ENCODE measurements at places on chromosomes 5 and 9.

DNA sequence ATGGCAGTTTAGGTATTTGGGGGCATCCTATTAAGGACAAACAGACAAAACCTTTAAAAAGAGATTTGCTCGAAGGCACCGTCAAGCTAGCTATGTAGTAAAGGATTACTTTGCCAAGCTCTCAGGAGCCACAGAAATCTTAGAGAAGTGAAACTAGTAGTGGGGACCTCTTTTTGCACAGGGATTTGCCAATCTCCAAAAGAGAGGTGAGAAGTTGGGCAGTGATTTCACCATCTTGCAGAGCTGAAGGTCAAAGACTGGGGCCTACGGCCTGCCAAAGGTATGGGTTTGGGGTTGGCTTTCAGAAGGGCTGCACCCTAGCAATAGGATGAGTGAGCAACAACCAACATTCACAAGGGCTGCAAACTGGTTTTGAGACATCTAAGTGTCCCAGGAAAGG, 1.6 kb upstream of the FCN1 start:
- DNase-seq: no peak

- DNase-seq: no peak
Measured at GRCh38 chr9:101478444-101478843, 42.9 kb upstream of the ALDOB start.

DNA sequence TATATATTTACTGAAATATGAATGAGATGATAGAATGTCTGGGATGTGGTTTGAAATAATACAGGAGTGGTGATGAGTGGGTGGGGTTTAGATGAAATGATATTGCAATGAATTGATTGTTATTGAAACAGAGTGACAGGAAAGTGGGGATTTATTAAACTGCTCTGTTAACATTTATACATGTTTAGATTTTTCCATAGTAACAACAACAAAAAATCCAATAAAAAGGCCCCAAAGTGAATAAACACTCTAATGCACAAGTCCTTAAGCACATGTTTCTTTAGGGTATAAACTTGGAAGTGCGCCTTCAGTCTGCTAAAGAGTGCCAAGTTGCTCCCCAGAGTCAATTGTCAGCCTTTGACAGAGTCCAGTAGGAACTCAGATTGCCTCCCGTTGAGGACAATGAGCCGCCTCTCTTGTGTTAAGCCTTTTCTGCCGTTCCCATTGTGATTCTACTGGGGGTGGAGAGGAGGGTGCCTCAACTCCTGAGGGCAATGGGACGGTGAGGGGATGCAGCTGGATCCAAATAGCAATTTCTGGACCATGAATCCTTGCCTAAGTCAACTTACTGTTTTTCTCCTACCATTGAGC, 112.3 kb downstream of the SLC28A3 start:
- no peak for DNase-seq

- no peak for DNase-seq
Measured at GRCh38 chr9:82539856-82540579, 522.9 kb downstream of the RASEF start.

DNA sequence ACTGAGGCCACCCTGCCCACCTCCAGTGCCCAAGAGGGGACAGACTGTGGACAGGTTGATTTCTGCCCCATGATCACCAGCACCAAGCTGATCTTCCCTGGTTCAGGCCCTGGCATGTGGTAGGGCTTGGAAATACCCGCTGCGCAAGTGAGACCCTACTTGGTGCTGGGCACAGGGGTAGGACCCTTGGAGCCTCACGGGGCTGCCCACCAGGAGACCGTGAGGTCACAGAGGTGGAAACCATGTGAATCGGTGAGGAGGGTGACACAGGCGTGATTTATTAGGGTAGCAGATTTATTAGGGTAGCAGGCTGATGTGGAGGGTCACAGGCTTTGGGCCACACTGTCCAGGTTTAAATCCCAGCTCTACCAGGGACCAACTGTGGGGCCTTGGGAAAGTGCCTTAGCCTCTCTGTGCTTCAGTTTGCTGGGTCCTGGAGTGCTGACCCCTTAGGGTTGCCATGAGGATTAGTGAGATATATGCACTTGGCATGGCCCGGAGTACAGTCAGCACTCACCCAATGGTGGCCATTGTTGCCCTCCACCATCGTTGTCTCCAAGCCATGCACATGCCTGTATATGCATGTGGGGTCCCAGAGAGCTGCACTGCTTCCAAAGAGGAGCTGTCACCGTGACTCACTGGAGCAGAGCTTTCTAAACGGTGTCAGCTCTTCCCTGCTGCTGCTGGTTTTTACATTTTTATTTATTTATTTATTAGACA, 20.9 kb upstream of the DUSP1 start:
- no peak for DNase-seq

- no peak for DNase-seq
Measured at GRCh38 chr9:88998911-88999310, 7.6 kb downstream of the S1PR3 start.

- DNase-seq: no peak
Measured at GRCh38 chr9:86721226-86721781, 226.0 kb downstream of the GAS1 start.

DNA sequence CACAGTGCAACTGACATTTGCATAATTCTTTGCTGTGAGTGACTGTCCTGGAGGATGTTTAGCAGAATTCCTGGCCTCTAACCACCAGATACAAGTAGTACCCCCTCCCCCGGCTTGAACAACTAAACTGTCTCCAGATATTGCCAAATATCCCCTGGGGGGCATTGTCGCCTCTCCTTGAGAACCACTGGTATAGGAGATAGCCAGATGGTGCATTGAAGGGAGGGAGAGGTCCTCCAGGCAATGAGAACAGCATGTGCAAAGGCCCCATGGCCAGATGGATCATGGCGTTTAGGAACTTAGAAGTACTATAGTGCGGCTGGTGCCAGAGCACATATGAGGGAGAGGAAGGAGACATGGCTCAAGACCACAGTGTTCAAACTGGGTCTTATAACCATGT, 18.9 kb upstream of the ORM1 start:
- no peak for DNase-seq

- DNase-seq: no peak
Measured at GRCh38 chr5:126519637-126520592, 75.1 kb downstream of the ALDH7A1 start.

- no peak for DNase-seq
Measured at GRCh38 chr9:123450996-123451395, 95.0 kb downstream of the CRB2 start.

- DNase-seq: no peak
Measured at GRCh38 chr5:112165897-112166737, 253.0 kb downstream of the EPB41L4A start.
